Right atrium auricular region (tissue), 2 donors: ENCODE measurements at places on chromosomes 4 and X. TPM values are rescaled to one million over a fixed set of nuclear protein-coding genes. Genes with fewer than 3 reads are reported as not detected.

DNA sequence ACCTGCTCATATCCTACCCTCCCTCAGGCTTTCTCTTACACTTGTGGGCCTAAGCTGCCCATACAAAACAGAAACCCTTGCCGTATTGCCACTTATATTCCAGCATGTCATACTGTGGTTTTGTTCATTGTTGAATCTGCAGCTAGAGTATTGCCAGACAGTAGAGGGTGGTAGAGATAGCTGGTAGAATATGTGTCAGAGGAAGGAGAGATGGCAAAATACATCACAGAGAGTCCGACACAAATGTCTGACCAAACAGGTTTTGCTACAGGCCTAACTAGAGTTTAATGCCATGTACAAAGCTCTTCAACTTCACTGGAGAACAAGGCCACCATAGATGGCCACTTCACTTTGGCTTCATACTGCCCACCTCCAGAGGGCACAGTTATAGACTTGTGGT, 160.1 kb downstream of the EFHC2 start:
- H3K4me1 ChIP-seq = no peaks in the 10 kb centered on the region
- no peak for DNase-seq
- H3K36me3 ChIP-seq = no peaks in the 10 kb centered on the region
- H3K4me3 ChIP-seq = no peak overlapping the region

DNA sequence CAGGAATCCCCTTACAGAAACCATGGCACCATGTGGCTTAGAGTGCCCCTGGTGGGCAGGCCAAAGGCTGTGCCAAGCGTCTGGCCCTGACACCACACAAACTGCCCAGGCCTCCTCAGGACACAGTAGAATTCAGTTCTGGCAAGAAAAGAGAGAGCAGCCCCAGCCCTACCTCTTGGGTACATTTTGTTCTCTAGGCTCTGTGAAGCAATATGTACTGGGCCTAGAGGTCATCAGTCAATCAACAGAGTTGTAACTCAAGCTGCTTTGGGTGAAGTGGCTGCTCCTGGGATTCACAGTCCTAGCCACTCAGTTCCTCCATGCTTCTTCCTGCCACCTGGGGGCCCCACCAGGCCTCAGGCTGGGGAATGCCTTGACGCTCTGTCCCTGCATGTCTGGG, 158.1 kb upstream of the MAMLD1 start:
- H3K4me1 ChIP-seq = no peaks in the 10 kb centered on the region
- H3K27me3 ChIP-seq = no peaks in the 10 kb centered on the region

DNA sequence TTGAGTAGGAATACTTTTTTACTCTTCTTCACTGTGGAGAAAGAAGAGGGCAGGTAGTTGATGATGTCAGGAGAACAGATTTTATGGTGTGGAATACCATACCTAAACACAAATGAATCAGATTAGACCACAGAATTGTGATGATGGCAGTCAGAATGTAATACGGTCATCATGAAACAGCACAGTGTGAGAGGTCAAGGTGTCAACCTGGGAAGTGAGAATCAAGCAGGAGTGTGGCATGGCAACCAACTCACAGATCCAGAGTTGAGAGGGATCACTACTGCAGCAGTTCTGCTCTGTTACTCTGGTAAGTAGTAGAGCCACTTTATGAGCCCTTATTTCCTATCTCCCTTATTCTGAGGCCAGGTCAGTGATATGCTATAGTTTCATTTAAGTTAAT, 27.7 kb downstream of the METTL14 start:
- peaks cover 14% of the 10 kb centered on the region for H3K36me3 ChIP-seq
- DNase-seq = no peak
- no peaks in the 10 kb centered on the region for H3K4me1 ChIP-seq
- no peak overlapping the region for H3K4me3 ChIP-seq

The MXD4 gene
- total RNA-seq = 34.9 TPM

GRCh38 chr4:61866378-61867030, 666.4 kb downstream of the ADGRL3 start:
- no peaks in the 10 kb centered on the region for H3K4me1 ChIP-seq
- H3K4me3 ChIP-seq = no peak overlapping the region
- no peak for DNase-seq
- no peak overlapping the region for H3K27ac ChIP-seq
- H3K36me3 ChIP-seq = no peaks in the 10 kb centered on the region

The MED14 gene
- total RNA-seq = 16.1 TPM

GRCh38 chrX:129599996-129600395, 54.8 kb downstream of the APLN start:
- no peak overlapping the region for H3K4me3 ChIP-seq
- H3K36me3 ChIP-seq = no peaks in the 10 kb centered on the region
- no peak overlapping the region for H3K27ac ChIP-seq
- peaks cover 5% of the 10 kb centered on the region for H3K4me1 ChIP-seq
- no peaks in the 10 kb centered on the region for H3K27me3 ChIP-seq
